NT2/D1 (cell line): ENCODE measurements at places on chromosomes 3 and 15.

DNA sequence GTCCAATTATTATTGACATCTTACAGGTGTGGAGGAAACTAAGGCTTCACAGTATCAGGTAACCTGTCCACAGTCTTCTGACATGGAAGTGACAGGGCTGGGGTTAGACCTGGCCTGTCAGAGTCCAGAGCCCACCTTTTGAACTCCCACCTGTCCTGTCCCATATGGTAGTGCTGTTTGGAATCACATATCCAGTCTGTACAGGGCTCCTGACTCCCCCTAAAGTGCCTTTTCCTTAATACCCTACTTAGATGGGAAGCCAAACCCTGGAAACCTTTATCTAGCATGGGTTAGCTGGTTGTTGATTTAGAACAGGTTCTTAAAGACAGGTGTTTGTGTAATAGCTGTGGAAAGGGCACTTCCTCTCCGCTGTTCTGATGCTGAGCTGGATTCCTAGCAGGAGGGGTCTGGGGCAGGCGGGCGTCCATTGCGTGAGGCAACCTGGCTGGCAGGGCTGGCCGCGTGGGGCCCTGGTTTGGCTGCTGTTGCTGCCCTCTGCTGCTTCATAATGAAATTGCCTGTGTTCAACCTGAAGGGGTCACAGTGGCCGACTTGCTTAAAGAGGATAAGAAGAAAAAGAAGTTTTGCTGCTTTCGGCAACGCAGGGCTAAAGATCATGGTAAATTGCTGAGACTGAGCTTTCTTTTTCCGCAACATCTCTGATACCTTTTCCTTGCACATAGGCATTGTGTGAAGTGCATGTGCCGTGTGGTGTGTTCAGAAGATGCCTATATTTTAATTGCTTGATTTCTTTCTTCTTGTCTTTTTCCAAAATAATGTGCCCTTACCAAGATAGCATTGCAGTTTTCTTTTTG, 136.2 kb downstream of the CHDH start:
- DNase-seq: peak; percentile 76

- no peak for DNase-seq
Measured at GRCh38 chr15:31440754-31441311, 114.2 kb downstream of the KLF13 start.

DNA sequence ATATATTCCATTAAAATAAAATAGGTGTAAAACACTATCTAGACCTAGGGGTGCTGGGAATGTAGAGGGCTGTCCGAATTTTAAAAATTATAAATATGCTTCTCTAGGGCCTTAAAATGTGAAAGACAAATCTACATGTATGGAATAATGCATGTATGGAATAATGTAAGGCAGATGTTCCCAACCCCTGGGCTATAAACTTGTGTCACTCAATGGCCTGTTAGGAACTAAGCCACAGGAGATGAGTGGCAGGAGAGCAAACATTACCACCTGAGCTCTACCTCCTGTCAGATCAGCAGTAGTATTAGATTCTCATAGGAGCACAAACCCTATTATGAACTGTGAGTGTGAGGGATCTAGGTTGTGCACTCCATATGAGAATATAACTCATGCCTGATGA, 482.6 kb upstream of the TGFBR2 start:
- no peak for DNase-seq

GRCh38 chr15:62452026-62452425, 286.9 kb upstream of the C2CD4B start:
- no peak for DNase-seq

GRCh38 chr3:13120289-13120927, 47.2 kb upstream of the IQSEC1 start:
- DNase-seq: no peak

GRCh38 chr15:26129852-26130251, 266.7 kb upstream of the ATP10A start:
- DNase-seq: peak; percentile 28

- DNase-seq: no peak
Measured at GRCh38 chr15:99586121-99586520, 20.3 kb downstream of the MEF2A start.

GRCh38 chr3:35383719-35384555, 255.4 kb upstream of the ARPP21 start:
- DNase-seq: no peak

GRCh38 chr3:153291059-153291685, 129.1 kb downstream of the RAP2B start:
- DNase-seq: peak; percentile 30

DNA sequence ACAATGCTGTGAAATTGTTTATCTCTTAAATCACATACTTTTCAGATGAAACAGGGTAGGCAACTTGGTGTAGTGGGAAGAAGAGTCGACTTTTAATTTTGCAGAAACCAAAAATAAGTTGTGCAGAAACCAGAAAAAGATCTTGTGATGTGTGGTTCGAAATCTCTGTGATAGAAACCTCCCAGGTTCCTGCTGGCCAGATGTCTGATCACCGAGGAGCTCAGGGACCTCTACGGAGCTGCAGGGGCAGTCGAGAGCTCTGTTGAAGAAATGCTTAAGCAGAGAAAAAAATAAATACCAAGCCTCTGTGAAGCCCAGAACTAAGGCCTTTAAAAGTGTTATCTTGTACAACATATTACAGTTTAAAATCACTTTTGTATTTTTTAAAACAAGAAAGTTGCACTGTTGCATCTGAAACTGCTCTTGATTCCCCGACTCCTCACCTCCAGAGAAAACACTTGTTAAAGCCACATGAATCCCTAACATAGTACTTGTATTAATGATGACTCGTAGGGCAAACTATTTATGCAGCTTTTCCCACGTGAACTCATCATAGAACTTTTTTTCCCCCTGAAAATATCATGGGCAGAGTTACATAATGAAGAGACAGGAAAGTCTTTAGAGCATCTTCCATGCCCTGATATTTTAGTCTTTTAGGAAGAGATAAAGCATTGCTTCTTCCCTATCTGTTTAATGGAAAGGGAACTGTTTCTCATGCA, 51.3 kb downstream of the CCK start:
- no peak for DNase-seq

GRCh38 chr3:195207056-195207455, 63.9 kb downstream of the XXYLT1 start:
- no peak for DNase-seq

- DNase-seq: no peak
Measured at GRCh38 chr15:77420610-77421369, at the start of gene HMG20A. TSS of gene HMG20A (plus strand) at chr15:77420888. CDS start at chr15:77458408, 37,520 bp downstream.

- DNase-seq: no peak
Measured at GRCh38 chr3:196246612-196247308, 30.4 kb downstream of the SLC51A start.

- no peak for DNase-seq
Measured at GRCh38 chr3:136714020-136714419, 38.2 kb downstream of the STAG1 start.

DNA sequence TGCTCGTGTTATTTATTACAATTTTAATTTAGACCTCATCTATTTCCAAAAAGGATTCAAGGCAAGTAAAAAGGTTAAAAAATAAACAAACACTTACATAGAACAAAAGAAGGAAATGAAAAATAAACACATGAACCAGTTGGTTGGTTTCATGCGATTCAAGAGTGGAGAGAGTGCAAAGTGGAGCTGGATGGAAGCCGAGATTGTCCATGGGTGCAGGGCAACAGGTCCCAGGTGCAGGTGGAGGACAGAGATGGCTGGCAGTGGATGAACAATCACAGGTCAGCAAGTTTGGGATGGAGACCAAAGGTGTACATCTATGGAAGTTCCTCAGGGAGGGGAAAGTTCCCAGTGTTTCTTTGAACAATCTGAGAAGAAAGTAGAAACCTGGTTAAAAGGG, 11.6 kb upstream of the SEMA5B start:
- no peak for DNase-seq

GRCh38 chr15:54540721-54541120, 562.5 kb downstream of the UNC13C start:
- no peak for DNase-seq

DNA sequence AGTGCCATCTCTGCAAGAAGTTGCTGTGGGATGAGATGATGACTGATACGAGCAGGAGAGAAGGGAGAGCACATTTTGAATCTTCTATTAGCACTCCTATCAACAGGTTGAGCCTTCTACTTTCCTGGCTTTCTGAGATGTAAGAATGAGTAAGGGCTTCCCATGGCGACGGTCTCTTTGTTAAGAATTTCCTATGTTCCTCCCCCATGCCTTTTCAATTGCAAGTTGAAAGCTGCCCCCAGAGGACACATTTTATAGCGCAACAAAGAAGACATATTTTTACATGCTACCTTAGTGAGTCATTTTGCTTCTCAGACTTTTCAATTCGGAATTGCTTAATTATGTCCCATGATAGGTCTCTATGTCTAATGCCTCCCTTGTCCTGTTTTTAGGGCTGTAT, 71.3 kb upstream of the LRTM1 start:
- peak; percentile 81 for DNase-seq

- peak; percentile 36 for DNase-seq
Measured at GRCh38 chr3:15206662-15207576, 873 bp downstream of the CAPN7 start.

GRCh38 chr3:128568602-128569490, 75.8 kb upstream of the GATA2 start:
- peak; percentile 56 for DNase-seq

DNA sequence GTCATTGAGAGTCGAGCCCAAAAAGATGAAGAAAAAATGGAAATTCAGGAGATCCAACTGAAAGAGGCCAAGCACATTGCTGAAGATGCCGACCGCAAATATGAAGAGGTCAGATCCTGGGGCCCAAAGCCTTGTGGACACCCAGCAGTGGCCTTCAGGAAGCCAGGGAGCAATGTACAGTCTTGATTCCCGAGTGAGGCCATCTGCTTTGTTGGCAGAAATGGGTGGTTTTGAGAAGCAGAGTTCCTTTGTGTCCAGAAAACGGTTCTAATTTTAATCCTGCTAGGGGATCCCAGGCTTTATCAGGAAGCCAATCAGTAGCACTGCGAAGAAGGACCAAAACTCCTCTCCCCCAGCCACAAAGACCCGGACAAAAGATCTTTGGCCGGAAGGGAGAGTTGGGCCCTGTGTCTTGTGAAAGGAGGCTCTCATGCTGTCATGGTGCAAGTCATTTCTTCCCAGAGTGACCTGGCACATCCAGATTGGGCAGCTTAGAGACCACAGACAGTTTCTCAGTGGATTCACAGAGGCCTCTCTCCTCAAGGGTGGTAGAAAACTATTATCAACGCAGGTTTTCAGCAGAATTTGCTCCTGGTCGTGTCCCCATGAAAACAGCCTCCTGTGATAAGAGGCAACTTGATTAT, 17.1 kb downstream of the TPM1 start:
- DNase-seq: no peak

DNA sequence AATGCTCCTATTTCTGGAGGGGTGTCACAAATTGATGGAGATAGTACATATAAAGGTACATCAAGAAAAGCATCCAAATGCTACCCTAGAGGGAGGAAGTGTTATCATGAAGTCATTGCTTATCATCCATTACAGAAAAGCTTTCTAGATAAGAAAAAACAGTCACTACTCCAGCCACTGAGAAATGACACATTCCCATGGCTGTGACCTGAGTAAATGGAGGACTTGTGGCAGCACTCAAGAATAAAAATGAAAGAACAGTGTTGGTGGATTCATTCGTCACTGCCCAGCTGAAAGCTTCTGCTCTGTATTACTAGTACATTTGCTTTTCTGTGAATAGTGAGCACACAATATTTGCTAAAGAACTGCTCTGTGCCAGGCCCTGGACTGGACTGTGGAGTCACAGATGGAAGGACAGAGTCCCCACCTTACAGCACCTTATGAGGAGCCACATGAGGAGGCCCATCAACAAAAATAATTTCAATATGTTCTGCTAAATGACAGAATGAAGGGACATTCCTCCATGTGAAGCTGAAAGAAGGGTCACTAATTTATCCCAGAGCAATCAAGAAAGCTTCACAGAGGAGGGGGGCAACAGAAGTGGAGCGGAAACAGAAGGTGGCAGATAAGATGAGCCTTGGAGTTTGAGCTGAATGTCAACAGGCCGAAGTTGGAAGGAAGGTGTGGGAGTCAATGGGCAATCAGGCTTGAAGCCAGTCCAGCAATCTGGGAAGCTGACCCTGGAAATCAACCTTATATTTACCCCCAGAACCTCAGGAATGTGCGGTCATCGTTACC, 343.5 kb upstream of the TRIM42 start:
- DNase-seq: no peak

DNA sequence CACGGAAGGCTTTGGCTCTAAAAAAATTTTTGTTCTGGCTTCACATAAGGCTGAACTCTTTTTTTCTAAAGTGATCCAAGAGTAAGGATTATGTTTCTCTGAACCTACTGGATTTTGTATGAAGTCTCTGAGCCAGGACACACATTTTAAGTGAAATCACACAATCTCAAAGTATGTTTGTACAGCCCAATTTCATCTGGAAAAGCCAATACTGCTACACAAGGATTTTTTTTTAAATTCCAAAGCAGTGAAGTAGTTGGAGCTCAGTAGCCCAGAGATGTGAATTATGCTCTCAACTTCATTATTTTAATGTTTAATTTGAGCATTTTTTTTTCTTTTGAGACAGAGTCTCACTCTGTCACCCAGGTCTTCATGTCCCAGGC, 243.9 kb downstream of the FAM43A start:
- no peak for DNase-seq

DNA sequence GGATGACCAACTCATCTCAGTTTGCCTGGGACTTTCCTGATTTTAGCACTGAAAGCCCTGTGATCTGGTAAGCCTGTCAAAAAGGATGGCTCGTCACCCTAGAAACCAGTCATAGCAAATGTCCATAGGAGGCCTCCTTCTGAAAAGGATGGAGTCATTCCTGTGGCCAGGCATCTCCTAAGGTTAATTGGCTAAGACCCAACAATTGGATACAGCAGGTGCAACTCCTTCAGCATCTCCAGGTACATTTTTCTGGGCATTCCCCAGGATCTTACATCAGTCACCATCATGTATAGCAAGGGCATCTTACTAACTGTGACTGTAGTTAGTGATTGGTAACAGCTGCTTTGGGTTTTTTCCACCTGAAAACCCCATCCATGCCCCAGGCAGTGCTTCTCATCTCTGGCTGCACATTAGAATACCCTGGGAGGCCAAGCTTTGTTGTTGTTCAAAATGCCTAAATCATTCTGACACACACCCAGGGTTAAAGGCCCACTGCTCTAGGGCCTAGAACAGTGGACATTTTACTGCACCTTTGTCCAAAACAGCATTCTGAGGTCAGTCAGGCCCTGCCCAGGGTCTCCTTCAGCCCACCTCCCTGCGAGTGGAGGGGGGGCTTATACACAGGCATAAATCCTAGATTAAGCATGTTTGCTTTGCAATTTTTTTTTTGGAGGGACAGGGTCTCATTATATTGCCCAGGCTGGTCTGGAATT, 28.3 kb upstream of the GALNT15 start:
- DNase-seq: no peak

- no peak for DNase-seq
Measured at GRCh38 chr3:141840737-141841544, 35.5 kb upstream of the ATP1B3 start.

- DNase-seq: peak; percentile 59
Measured at GRCh38 chr15:70248116-70249025, 150.7 kb upstream of the TLE3 start.
